ENCODE measurements at places on chromosomes 7 and 10.
A peak's percentile ranks its signal among the peaks of the same experiment; 100 is the strongest.

DNA sequence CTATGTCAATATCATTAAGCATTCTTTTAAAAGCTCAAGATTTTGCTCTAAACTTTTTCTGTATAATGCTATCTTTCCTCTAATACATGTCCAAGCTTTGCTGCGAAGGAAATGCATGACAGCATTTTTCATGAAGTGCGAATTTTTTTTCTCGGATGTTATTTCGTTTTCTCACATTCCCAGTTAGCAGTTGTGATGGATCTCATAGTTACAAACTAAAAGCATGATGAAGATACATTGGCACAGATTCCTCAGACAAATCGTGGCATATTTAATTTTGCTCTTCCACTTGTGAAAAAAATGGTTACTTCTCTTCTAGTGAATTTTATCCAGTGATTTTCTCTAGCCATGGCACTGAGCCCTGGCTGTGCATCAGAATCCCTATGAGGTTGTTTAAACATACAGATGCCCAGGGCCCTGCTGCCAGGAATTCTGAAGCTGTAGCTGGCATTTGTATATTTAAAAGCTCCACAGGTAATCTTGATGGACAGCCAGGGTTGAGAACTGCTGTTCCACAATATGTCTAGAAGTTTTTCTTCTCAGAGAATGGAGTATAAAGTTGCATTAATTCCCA lies 299.8 kb upstream of the NEBL start:
- no peak for DNase-seq

DNA sequence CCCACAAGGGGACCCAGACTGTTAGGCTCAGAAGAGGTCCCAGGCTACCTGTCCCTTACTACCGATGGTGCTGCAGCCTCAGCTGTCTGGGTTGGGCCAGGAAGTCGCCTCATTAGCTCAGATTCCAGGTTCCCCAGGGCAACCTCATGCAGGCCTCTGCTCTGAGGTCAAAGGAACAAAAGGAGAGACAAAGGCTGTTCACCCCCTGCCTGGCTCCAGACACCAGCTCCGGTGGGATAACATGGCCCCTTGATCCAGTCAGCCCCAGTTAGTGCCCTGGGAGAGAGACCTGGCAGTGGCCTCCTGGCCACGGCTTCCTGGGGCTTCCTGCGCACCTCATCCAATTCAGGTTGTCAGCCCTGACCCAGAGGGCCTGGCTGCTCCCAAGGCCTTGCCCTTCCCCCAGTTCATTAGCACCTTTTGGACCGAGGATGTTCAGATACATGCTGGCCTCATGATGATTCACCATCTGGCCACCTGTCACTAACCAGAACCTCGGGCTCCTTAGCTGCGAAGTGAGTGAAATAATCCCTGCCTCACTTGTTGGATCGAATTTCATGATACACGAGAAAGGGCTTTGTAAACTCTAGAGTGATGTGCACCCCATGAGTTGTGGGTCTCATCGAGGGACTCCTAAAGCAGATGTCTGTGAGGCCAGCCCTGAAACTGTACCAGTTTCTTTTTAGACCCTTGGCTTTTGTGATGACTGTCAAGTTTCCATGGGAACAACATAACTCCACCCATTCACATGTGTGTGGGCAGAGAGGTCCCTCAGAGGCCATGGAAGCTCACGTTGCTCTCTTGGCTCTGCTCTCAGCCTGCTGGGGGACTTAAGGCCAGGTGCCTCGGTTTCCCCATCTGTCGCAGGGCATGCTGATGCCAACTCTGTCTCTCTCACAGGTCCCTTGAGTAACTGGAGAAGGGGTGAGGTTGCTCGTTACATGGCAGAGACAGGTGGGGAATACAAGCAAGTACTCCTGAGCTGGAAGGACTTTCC lies 79.5 kb upstream of the PCBD1 start:
- DNase-seq, result no peak

DNA sequence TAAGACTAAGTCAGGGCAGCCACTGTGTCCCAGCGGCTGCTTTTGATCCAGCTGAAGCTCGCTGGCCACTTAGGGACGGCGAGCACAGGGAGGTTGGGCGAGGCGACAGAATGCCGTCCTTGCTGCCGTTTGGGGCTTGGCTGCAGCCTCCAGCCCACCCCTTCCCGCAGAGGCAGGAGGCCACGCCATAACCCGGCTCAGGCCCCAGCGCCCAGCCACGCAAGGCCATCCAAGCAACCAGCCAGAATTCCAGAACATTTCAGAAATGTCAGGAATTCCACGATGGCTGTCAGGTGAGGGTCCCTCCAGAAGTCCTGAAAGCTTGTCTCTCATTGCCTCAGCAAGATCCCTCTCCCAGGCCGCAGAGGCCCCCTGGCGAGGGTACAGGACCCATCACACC lies 479.1 kb upstream of the FOXK1 start:
- DNase-seq, result no peak

- no peak for DNase-seq
Measured at GRCh38 chr7:96080027-96080426, 241.9 kb downstream of the SLC25A13 start.

DNA sequence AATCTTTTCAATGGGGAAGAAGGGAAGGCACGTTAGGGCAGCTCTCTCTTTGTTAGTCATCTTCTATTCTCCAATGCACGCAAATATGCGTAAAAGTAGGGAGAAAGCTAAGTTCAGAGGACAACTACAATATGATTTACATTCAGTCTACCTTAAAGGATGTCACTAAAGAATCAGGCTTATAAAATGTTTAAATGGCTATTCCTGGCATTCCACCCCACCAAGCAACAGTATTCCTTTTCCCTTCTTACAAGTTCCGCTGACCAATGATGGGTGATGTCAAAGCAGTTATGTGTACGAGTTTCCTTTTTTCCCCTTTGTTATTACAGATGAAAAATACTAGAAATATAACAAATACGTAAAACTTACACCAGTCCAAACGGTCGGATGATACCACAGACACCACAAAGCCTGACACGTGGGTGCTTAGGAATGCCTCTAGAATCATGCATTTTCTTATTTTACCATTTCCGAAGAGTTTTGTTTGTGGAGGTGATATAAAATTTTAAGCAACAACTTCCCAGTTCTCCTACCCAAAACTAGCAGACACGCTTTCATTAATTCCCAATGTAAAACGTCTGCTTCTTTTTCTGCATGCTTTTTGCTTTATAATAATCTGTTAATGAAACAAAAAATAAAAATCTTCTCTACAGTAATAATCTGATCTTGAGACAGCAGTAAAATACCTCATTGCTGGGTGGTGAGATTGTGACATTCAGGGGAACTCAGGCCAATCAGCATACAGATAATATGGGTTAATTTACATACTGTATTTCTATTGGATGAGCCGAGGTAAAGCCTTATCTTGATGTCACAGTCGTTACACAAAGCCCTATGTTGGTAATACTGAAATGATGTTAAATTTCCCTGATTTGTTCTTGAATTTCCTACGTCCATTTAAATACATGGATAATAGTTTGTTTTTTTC lies 708 bp upstream of the GPR85 start:
- no peak for DNase-seq

DNA sequence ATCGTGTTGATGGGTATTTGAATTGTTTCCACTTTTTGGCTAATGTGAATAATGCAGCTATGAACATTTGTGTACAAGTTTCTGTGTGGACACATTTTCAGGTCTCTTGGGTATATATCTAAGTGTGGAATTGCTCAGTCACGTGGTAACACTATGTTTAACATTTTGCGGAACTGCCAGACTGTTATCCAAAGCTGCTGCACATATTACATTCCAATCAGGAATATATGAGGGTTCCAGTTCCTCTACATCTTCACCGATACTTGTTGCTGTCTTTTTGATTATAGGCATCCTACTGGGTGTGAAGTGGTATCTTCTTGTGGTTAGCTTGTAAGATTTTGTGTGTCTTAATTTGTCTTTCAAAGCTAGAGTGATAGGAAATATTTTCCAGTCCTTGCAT lies 6.8 kb downstream of the PTPN12 start:
- DNase-seq, result no peak

- DNase-seq, result no peak
Measured at GRCh38 chr7:114901771-114902170, 20.1 kb upstream of the MDFIC start.

GRCh38 chr10:130012129-130012528 lies 48.1 kb upstream of the EBF3 start:
- no peak for DNase-seq

DNA sequence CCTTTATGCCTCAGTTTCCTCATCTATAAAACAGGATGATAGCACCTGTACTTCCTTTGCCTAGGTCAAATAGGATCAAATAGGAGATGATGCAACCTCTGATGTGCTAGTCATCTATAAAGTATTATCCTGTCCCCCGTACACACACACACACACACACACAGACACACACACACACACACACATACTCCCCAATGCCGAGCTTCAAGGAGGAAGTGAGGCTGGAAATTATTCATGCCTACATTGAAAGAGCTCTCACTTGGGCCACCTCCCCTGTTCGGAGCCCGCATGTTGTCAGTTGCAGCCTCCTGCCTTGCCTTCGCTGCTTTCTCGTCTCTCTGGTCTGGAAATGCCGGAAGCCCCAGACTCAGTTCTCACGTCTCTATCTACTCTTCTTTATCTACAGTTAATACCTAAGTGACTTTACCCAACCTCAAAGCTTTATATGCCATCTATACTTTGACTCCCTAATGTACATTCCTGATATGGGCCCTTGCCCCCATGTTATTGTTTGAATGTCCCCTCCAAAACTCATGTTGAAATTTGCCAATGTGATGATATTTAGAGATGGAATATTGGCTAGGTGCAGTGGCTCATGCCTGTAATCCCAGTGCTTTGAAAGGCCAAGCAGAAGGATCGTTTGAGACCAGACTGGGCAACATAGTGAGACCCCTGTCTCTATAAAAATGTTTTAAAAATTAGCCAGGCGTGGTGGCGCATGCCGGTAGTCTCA lies 6.9 kb upstream of the UBE2H start:
- DNase-seq, result no peak

- DNase-seq, result no peak
Measured at GRCh38 chr7:52842202-52842900, 193.1 kb upstream of the POM121L12 start.

DNA sequence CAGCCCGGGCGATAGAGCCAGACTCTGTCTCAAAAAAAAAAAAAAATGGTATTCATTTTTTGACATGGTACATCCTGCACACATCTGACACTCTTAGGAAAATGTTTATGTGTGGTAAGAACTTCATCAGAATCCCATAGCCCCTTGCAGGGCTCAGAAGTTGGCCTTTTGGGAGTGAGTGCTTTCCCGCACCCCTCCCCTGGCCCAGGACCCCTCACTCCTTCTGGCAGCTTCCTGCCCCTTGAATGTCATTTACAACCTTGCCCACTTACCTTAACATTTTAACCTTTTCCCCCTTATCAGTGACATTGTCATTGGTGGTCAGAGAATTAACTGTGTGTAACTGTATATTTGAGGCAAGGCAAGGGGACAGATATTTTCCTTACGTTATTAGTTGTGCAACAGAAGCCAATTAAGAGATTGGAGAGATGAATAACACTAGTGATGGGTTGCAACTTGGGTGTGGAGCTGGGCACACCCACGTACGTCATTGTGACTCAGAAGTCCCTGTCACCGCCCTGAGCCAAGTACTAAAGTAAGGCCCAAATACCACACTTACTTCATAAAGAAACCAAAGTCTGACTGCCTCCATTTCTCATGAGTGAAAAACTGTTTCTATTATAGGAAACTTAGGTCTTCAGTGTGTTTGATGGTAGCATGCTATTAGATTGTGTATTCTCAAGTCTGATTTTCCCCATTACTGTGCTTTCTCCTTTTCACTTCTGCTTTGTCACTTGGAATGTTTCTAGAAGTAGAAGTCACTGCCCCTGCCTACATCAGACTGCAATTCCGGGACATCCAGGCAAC lies 31.6 kb downstream of the OGDH start:
- peak; percentile 73 for DNase-seq

DNA sequence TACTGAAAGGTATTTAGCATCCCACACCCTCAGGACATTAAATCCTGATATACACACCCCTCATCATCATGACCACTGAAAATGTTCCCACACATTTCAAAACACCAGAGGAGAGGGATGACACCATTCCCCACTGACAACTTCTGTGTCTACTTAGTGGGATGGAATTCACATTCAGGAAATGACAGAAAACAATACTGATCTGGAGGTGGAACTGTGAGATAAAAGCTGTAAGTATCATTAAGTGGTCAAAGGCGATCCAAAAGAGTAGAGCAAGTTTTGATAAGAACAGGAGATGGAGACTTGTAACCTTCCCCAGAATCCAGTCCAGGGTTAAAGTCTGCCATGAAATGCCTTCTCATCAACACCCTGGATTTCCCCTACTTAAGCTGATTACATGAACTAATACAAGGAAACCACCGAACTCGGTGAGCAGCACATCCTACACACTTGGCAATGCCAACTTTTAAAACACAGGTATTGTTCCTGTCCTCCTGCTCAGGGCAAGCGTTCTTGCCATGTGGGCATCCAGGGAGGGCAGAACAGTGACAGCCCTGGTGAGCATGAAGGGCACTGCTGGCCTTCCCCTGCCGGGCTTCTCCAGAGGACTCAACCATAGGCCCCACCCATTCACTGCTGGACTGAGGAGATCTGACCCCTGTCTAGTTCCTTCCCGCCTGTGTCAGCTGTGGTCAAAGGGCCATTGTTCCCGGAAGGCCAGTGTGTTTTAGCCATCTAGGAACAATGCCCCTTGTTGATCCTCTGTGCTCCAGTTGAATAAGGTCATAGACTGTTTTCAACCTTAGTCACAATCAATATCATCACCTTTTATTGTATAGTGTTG lies 85.0 kb downstream of the SGMS1 start:
- no peak for DNase-seq

DNA sequence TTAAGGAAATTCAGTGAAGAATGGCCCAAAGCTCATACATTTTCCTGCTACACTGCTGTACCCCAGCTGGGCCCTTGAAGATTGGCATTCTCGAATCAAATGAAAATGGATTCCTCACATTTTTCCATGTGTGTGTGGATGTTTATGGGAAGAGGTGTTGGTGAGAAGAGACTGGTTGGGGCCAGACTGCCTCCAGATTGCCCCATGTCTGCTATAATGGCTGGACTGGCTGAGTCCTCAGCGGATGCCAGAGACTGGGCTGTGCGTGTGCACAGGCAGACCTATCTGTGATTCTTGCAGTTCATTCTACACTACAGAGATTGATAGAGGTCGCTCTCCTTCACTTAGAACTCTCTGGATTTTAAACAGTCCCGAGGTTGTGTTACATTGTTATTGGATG lies 183.6 kb upstream of the GDF10 start:
- no peak for DNase-seq

- no peak for DNase-seq
Measured at GRCh38 chr7:107939573-107940489, 48.8 kb downstream of the DLD start.

GRCh38 chr7:108716783-108717182 lies 147.1 kb downstream of the DNAJB9 start:
- DNase-seq, result no peak

GRCh38 chr10:5606864-5607263 lies 59.5 kb downstream of the ASB13 start:
- no peak for DNase-seq

DNA sequence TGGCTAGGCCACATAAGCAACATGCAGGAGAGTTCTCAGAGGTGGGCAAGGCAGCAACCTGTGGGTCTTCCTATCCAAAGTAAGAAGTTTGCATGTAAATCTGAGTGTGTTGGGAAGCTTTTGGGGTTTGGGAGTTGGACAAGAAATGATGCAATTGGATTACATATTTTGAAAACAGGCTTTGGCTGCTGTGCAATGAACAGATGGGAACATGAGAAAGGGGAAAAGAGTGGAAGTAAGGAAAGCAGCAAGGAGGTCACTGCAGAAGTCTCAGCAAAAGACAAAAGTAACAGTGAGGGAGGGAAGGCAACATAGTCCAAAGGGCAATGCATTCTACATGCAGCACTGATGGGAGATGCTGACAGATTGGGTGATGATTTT lies 61.1 kb upstream of the C10orf90 start:
- no peak for DNase-seq

All from activated CD4-positive, alpha-beta T cell treated with anti-CD3 and anti-CD28 coated beads, Interleukin-2, amount 50 U/mL, for 4 hours (primary cell).